ENCODE measurements at places on chromosomes 11 and 22. TPM values are rescaled to one million over a fixed set of nuclear protein-coding genes. Genes with fewer than 3 reads are reported as not detected.

GRCh38 chr11:87974797-87975196 is 200.4 kb downstream of the RAB38 start:
- DNase-seq: no peak

DNA sequence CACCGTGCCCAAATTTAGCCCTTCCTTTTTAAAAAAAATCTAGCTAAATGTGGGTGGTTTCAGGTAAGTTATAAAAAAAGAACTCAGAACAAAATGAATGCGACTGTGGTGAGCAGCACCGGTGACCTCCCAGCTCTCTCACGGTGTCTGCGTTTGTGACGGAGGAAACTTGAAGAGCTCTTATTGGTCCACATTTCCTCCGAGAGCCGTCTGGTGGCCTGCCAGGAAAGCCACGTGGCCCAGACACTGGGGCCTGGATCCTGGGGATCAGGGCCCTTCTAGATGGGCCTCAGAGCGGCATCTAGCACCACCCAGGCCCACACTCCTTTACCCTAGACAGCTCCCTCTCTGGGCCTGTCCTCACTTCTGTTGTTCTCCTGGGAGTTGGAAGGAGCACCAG is 39.5 kb downstream of the B3GAT1 start:
- DNase-seq: no peak

DNA sequence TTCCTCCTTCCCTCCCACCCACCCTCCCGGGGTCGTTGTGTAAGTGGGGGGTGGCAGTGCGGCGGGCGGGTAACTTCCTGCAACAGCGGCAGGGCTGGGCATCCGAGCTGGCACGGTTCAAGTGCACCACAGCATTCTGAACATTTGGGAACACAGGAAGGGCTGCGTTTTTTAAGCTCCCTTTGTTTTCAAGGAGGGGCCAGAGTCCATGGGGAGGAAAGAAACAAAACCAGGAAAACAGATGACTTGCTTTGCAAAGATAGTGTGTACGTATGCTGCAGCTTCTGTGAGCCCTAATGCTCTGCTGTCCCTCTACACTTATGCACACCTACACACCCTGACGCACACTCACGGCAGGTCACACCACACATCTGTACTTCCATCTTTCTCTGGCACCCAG is 152.5 kb downstream of the FBXO7 start:
- DNase-seq: no peak

DNA sequence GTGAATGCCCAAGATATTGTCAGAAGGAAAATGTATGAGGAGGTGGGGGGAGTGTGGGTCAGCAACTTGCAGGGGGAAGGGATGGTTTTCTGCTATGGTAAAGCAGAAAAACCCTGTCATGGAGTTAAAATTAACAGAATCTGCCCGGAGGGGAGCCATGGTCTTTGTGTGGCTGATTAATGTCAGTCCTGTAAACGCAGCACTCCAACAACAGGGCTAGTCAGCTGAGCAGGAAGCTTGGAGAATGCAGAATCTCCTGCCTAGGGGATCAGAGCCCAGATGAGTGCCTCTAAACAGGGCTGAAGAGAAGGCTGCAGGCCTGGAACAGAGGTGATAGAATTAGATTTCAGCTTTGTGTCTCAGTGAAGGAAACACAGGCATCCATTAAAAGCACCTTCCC is 140.9 kb upstream of the MTNR1B start:
- DNase-seq: peak; percentile 44

DNA sequence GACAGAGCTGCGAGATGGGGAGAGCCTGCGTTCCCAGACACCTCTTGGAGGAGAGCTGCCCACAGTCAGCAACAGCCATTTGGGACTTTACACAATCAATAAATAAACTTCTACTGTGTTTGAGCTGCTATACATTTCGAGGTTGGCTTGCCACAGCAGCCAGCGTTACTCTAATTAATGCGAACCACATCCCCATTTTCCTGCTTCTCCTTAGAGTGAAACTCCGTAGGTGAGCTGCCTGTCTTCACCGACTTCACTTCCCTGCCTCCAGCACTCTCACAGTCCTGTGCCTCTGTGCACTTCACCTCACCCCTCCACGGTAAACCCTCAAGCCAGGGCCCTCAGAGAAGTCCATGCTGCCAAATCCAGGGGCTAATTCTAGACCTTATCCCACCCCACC is 5.9 kb upstream of the SLC22A12 start:
- no peak for DNase-seq

DNA sequence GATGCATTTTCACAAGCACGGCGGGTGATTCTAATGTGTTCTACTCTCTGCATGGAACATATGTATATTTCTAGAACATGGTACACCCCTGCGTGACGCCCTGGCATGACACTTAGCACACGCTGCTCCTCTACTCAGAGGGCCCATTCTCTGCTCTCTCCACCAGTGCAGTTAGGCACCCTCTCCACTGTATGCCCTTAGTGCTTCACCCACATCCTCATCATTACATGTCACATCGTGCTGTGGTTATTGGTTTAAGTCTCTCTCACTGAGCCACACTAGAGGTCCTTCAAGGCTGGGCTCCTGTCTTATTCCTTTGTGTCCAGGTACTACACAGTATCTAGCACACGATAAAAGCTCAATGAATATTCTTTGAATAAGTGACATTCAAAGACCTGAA is 16.7 kb downstream of the TMPRSS13 start:
- DNase-seq: no peak

DNA sequence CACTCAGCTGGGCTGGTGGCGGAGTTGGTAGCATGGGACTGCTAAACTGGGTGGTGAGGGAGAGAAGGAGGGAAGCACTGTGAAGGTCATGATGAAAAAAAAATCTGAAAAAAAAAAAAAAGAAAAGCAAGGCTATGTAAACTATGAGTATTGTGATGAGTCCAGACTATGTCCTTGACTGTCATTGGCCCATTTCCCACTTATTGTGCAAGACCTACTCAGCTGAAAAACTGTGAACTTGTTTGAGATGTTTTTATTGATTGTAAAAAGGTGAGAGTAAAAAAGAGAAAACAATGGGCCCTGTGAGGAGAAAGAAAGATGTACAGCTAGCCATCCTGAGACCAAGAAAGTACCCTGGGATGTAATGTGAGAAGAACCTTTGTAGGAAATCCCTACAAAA is 798.4 kb upstream of the TENM4 start:
- peak; percentile 4 for DNase-seq

GRCh38 chr11:122343210-122343609 is 227.2 kb upstream of the BLID start:
- DNase-seq: peak; percentile 10

- DNase-seq: no peak
Observed at GRCh38 chr11:126564566-126564965, 209.1 kb downstream of the ST3GAL4 start.

DNA sequence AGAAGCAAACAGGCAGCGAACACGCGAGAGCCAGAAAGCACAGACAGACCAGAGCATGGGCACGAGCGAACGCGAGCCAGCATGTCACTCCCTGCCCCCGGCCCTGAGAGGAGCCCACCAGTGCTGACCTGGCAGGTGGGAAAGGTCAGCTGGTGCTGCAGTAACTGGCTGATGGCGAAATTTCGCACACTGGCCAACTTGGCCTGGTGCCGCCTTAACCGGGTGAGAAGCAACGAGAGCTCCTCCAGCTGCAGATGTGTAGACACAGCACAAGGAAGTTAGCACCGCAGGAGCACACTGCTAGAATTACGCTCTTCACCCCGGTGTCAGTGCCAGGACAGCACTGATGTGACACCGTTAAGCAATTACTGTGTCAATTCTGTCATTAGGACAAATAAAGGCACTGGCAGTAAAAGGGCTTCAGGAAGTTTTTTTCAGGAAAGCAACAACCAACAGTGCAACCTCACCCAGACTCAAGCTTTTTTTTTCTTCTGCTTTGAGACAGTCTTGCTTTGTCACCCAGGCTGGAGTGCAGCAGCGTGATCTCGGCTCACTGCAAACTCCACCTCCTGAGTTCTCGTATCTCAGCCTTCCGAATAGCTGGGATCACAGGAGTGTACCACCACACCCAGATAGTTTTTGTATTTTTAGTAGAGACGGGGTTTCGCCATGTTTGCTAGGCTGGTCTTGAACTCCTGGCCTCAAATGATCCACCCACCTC is 76.8 kb downstream of the C11orf58 start:
- peak; percentile 59 for DNase-seq

- DNase-seq: no peak
Observed at GRCh38 chr11:132670921-132671675, 861.2 kb downstream of the OPCML start.

DNA sequence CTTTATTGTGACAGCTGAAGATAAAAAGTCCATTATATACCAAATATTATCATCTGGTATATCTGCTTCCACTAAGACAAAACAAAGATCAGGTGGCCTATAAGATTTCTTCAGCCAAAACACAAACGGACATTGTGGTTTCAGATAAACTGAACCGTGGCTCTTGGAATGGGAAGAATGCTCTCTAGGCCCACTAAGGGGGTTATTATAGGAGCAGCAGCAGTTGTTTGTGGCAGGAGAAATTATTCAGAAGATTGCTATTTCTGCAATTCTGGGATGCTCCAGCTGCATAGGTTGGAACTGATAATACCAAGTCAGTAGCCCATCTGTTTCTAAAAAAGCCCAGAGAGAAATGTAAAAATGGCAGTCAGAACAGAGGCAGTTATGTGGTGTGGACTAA is 145.3 kb downstream of the NCAM1 start:
- no peak for DNase-seq

DNA sequence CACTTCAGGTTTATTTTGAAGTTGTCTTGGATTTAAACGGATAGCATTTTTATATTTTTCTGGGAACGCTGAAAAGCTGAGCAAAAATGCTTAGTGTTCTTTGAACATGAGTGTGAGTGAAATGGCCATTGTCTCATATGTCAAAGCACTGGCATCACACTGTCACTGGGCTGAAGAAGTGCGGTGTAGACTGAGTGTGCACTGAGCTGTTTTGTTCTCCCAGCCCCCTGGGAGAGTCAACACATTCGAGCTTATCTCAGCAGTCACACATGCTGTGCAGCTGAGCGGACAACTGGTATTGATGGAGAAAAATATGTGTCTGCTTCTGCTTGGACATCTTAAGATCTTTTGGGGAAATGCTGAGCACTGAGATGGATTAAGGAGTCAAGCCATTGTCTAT is 90.8 kb downstream of the TECTA start:
- DNase-seq: peak; percentile 31

DNA sequence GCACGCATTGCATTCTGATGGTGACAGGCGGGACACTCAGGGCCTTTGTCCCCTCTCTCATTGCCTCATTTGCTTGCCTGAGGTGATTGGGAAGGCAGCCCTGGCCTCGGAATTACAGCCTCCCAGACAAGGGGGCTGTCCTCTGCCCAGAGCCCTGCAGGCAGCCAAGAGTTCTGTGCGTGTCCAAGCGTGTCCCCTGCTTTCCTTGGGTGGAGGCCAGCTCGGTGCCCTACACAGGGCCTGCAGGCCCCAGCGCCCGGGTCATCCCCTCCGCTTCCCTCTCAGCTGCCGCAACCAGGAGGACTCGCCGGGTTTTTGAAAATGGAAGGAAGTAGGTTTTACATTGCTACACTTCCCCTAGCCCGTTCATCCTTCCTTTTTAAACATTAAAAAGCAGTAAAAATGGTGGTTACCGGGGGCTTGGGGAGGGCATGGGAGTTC is 1.9 kb downstream of the GRAMD4 start:
- no peak for DNase-seq

WDR74 gene
- 52.8 TPM for polyA plus RNA-seq

ANGPTL5 gene
- not detected for polyA plus RNA-seq

PHLDA2 gene
- 0.73 TPM for polyA plus RNA-seq

SCGB1C1 gene
- not detected for polyA plus RNA-seq

GP1BB gene
- polyA plus RNA-seq: 83.2 TPM

NLRP14 gene
- 1.4 TPM for polyA plus RNA-seq

CRYBA4 gene
- polyA plus RNA-seq: 0.34 TPM

P4HA3 gene
- polyA plus RNA-seq: 0.27 TPM

Data from cardiac muscle cell (in vitro differentiated cells and primary cell).